Right renal pelvis (tissue), 4 donors: ENCODE measurements at places on chromosomes 13 and 19. TPM values are rescaled to one million over a fixed set of nuclear protein-coding genes. Genes with fewer than 3 reads are reported as not detected.

DNA sequence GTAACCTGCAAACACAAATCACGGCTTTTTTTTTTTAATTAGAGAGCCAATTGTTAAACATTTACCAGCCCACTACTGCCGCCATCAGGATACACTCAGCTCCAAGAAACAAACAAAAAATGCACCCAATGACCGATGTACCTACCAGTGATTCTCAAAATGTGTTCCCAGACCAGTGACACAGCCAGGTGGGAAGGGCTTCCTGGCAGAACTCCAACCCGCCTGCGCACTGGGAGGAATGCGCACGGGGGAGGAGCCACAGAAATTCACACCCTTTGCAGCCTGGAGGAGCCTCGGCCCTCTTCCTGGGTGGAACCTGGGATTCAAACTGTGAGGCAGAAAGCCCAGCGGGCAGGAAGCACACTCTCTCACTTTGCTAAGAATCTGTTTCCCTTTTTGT is 255.9 kb downstream of the TBC1D4 start:
- no peak for DNase-seq

DNA sequence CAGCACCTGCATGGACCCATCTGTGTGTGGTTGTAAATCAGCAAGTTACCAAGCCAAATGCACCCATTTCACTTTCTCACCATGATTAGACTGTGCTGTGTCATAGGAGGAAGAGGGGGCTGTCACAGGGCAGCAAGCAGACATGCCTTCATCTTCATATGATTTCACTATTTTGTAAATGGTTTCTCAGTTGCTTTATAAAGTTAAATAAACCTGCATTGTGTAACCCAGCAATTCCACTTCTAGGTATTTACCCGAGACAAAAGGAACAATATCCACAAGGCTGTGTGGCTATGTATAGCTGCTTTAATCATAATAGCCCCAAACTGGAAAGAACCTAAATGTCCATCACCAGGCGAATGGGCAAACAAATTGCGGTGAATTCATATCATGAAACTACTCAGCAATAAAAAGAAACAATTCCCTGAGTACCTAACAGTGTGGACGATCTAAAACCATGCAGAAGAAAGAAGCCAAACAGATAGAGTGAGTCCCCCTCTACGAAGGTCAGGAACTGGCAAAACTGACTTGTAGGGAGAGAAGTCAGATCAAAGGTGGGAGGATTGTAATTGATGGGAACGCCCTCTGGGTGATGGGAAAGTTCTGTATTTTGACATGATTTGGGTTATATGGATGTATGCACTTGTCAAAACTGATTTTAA is 185.4 kb downstream of the COL4A1 start:
- no peak for DNase-seq

- no peak for DNase-seq
These were observed 41.7 kb downstream of the RXFP2 start for GRCh38 chr13:31781064-31781463.

SULT2A1 gene
- not detected for polyA plus RNA-seq

PNPLA6 gene
- polyA plus RNA-seq = 36.2 TPM

GRCh38 chr13:76943646-76944045 is 4.7 kb upstream of the ACOD1 start:
- no peak for DNase-seq
